ENCODE measurements at places on chromosomes 11 and 22. TPM values are rescaled to one million over a fixed set of nuclear protein-coding genes. Genes with fewer than 3 reads are reported as not detected.

- no peak for DNase-seq
- H3K36me3 ChIP-seq, result peaks cover 21% of the 10 kb centered on the region
- H3K4me3 ChIP-seq, result peak overlapping the region; percentile 23
- peaks cover 58% of the 10 kb centered on the region for H3K4me1 ChIP-seq
- H3K27me3 ChIP-seq, result no peaks in the 10 kb centered on the region
These were observed 4.9 kb downstream of the SLCO2B1 start for GRCh38 chr11:75155570-75156422.

DNA sequence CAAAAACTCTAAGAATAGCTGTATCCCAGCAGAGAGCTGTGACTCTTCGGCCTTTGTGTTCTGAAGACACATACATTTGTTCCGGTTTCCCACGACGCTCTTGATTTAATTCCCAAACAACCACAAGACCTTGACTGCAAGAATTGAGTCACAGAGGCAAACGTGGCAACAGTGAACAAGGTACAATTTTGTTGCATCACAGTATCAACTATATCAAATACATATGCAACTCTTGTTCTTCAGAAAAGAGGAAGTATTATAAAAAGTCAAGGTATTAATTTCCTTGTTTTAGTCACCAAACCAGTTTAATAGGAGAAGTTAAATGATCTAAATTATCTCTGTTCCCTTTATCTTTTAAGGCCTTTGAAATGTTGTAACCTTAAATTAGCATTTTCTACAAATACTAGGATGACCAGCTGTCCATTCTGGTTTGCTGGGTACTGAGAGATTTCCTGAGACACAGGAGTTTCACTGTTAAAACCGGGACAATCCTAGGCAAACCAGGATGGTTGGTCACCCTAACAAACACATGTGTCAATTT lies 11.1 kb downstream of the HPS5 start:
- no peak for DNase-seq
- no peak overlapping the region for H3K4me3 ChIP-seq
- H3K4me1 ChIP-seq, result peaks cover 32% of the 10 kb centered on the region
- peaks cover 60% of the 10 kb centered on the region for H3K36me3 ChIP-seq
- H3K27me3 ChIP-seq, result no peaks in the 10 kb centered on the region
- H3K27ac ChIP-seq, result no peak overlapping the region

DNA sequence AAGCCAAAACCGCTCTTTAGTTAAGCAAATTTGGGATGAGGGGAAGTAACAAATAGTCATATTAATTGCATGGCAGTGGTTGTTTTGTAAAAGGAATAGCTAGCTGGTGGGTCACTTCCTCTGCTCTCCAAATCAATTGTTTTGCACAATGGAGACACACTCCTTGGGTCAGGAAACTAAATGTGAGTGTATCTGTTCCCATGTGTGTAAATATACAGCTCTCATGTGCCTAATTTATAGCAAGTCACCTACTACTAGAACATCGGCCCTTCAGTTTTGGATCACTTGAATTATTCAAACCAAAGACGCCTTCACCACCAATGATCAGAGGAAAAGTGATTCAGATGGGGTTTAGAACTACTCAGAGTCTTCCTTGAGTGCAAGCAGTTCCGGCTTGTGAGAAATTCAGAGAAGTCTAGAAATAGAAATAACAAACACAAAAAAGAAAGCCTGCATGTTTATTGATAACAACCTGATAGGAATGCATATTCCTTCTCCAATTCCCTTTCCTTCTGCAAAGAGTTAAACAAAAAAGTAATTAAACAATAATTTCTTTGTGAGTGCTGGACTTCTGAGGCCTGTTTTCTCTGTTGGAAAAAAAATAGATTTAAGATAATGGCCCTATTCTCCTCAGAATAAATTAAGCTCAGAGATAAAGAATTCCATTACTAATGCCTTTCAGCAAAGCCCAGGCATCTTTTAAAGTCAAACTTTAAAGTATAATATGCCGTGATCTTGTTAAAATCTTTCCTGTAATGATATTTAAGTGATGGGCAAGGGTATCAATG lies 100.4 kb downstream of the KIRREL3 start:
- H3K36me3 ChIP-seq, result no peaks in the 10 kb centered on the region
- H3K27ac ChIP-seq, result no peak overlapping the region
- H3K4me3 ChIP-seq, result no peak overlapping the region
- H3K27me3 ChIP-seq, result no peaks in the 10 kb centered on the region
- H3K4me1 ChIP-seq, result no peaks in the 10 kb centered on the region

DNA sequence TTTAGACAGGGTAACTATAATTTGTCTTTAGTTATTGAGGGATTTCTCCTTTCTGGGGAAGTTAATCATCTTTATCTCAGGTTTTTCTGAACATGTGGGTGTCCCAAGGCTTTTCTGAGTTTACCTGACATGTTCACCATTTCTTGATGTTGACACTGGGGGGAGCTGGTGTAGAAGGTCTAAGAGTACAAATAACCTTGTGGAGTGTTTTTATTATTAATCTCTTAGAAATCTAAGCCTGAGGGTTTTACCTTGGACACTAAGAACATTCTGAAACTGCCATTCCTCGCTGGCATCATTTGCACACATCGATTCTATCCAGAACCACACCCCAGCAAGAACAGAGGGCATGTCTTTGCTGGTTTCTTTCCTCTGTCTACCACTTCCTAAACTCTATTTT lies 15.6 kb upstream of the C11orf91 start:
- peaks cover 99% of the 10 kb centered on the region for H3K36me3 ChIP-seq
- no peak for DNase-seq
- peaks cover 45% of the 10 kb centered on the region for H3K4me1 ChIP-seq

DNA sequence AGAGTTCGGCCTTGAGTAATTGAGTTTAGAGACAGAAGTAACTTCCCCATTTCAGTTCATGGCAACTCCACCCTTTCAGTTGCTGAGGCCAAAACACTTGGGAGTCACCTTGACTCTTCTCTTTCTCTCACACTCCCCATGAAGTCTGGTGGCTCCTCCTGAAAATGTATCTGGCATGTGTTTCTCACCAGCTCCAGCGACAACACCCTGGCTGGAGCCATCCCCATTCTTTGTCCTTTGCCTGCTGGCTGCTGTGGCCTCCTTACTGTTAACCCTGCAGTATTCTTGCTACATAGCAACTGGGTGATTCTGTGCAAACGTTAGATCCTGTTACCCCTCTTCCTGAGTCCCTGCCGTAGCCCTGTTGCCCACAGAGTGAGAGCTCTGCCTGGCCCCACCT lies 23.8 kb downstream of the SLC6A5 start:
- H3K27ac ChIP-seq, result no peak overlapping the region
- no peak overlapping the region for H3K4me3 ChIP-seq
- DNase-seq, result no peak
- H3K4me1 ChIP-seq, result no peaks in the 10 kb centered on the region
- no peaks in the 10 kb centered on the region for H3K27me3 ChIP-seq

DNA sequence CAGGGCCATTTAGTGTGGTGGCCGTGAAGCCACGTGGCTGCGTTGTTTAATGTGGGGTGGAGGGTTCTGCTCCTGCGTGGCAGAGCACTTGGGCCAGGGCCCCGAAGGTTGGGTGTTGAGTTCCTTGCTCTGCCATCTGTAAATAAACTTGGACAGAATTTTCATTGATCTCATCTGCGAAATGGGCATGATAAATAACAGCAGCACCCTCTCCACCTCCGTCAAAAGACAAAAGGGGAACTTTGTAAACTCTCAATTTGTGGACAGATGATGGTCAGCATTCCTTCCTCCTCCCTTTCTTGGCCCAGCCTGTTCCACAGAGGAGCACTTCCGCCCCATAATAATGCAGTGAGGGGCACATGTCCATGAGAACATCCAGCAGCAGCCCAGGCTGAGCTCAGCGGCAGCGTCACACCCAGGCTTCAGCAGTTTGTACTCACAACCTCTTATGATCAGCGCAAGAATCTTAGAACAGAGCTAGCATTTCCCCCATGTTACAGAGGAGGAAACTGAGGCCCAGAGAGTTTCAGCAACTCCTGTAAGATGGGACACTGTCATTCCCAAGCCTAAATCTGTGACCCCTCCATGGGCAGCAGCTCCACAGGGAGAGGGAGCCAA lies 874.5 kb downstream of the BRD1 start:
- H3K27ac ChIP-seq, result no peak overlapping the region
- H3K36me3 ChIP-seq, result no peaks in the 10 kb centered on the region
- no peaks in the 10 kb centered on the region for H3K4me1 ChIP-seq

- H3K27me3 ChIP-seq, result no peaks in the 10 kb centered on the region
- no peak overlapping the region for H3K27ac ChIP-seq
- no peak for DNase-seq
- no peaks in the 10 kb centered on the region for H3K36me3 ChIP-seq
- peaks cover 98% of the 10 kb centered on the region for H3K4me1 ChIP-seq
These were observed 6.1 kb downstream of the MAPK1 start for GRCh38 chr22:21861264-21861848.

- H3K36me3 ChIP-seq, result no peaks in the 10 kb centered on the region
- no peak overlapping the region for H3K27ac ChIP-seq
- H3K4me1 ChIP-seq, result no peaks in the 10 kb centered on the region
These were observed 125.4 kb downstream of the LUZP2 start for GRCh38 chr11:24622262-24622661.

GRCh38 chr11:128835741-128836430 lies 31.2 kb downstream of the KCNJ1 start:
- H3K27me3 ChIP-seq, result no peaks in the 10 kb centered on the region
- no peaks in the 10 kb centered on the region for H3K36me3 ChIP-seq
- H3K4me3 ChIP-seq, result no peak overlapping the region
- no peak for DNase-seq
- H3K4me1 ChIP-seq, result peaks cover 43% of the 10 kb centered on the region
- peak overlapping the region; percentile 33 for H3K27ac ChIP-seq

XKR3 gene
- total RNA-seq, result 0.30 TPM

RIMBP3C gene
- total RNA-seq, result 0.47 TPM
